ENCODE measurements at places on chromosomes 16 and 17. TPM values are rescaled to one million over a fixed set of nuclear protein-coding genes. Genes with fewer than 3 reads are reported as not detected.

- no peak for DNase-seq
Measured at GRCh38 chr16:31269541-31269940, 9.8 kb downstream of the ITGAM start.

- DNase-seq, result no peak
Measured at GRCh38 chr16:26161461-26162180, 469.9 kb downstream of the HS3ST4 start.

DNA sequence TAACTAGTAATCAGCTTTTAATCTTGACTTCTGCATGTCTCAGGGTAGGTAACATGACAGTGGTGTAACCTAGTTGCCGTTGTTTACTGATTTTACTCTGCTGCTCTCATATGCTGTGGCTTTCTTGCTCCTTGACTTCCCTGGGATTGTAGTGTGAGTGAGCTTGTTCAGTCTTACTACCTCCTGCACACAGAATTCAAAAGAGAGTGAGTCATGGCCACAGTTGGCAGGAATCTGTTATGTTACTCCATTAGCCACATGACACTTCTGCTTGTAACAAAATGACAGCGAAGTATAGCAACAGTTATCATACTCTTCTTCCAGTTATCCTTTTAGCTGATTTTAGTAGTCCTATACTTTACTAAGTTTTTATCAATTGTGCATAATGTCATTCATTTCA, 18.8 kb downstream of the TNRC6A start:
- DNase-seq, result no peak

DNA sequence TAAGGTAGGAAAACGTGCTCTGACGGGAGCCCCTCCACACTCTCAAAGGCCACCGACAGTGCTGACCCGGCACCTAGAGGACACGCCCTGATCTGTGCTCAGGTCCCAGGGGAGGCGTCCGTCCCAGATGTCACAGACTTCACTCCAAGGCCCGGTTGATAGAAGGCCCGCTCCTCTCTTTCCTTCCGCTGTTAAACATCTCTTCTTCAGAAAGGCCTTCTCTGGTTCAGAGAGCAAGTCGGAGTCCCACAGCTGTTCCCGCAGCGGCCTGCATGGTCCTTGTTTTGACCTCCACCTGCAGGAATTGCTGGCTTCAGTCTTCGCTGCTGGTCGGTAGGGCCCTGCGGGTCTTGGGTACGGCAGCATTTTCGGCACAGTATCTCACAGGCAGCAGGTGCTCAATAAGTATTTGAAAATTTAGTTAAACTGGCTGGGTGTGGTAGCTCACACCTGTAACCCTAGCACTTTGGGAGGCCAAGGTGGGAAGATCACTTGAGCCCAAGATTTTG, 88.5 kb downstream of the MRC2 start:
- DNase-seq, result no peak

DNA sequence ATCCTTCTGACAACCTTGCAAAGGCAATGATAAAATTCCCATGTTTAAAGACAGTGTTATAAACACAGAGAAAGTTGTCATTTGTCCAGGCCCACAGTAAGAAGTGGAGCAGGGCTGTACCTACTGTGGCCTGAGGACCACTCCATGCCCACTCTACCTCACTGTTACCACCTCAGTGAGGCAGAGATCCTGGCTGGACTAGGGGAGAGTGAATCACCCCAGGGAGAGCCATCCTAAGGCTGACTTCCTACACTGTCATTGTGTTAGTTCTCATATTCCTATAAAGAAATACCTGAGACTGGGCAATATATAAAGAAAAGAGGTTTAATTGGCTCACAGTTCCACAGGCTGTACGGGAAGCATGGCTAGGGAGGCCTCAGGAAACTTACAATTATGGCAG, 228.8 kb upstream of the HSBP1 start:
- no peak for DNase-seq

DNA sequence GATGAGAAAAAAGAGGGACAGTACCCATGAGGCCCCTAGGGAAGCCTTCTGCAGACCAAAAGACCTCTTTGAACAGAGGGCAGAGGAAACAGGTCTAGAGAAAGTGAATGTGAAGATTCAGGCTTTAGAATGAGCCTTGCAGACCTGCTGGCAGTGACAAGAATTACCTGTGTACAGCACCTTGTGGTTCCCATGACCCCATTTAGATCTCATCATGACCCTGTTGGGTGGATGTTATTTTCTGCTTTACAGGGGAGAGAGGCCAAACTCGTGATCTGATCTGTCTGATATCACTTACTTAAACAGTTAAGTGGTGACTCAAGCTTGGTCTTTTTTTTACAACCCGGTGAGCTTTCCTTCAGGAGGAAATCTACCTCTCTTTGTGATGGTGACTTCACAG, 81.9 kb downstream of the UTP18 start:
- no peak for DNase-seq

DNA sequence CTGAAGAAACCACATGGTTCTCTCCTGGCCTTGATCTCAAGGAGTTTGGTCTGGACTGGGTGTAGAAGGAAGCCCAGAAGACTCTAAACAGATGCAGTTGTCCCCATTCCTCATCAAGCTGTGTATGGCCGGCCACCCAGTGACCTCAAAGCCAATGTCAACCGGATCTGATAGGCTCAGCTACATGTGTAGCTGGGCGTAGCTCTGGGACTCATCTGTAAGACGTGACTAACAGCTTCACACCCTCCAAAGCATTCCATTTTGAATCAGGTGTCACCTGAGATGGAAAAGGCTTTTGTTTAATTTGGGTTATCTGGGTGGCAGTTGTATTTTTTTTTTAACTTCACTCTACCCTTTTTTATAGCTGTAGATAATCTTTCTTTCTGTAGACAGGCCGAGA, 130.4 kb downstream of the ABCC12 start:
- no peak for DNase-seq

DNA sequence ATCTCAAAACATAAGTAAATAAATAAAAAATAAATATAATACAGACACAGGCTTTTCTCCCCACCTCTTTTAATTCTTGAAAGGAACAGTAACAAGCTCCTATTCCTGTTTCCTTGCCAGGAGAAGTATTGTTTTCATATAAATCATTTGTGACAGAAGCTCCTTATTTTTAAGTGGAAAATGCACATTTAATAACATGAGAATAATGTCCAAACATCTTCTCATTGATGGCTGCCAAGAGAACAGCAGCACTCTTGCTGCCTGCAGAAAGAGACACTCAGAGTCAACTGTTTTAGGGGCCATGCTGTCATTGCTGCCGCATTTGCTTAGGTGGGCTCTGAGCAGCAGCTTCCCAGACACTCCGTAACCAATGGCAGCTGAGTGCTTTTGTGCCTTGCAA, 580.1 kb downstream of the WWOX start:
- no peak for DNase-seq

GRCh38 chr17:14724770-14725169, 423.9 kb downstream of the HS3ST3B1 start:
- DNase-seq, result no peak

DNA sequence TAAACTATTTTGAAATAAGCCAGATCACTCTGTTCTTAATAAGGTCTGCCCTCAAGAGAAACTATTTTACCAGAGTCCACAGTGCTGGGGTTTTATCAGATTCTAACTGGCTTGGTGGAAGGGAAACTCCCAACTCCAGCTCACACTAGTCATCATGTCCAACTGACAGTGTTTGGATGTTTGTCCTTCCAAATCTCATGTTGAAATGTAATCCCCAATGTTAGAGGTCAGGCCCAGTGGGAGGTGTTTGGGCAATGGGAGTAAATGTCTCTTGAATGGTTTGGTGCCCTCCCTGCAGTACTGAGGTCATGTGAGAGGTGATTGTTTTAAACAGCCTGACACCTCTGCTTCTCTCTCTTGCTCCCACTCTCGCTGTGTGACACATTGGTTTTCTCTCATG, 1301.0 kb upstream of the CDH8 start:
- no peak for DNase-seq

- no peak for DNase-seq
Measured at GRCh38 chr16:50455288-50455845, 86.6 kb upstream of the BRD7 start.

DNA sequence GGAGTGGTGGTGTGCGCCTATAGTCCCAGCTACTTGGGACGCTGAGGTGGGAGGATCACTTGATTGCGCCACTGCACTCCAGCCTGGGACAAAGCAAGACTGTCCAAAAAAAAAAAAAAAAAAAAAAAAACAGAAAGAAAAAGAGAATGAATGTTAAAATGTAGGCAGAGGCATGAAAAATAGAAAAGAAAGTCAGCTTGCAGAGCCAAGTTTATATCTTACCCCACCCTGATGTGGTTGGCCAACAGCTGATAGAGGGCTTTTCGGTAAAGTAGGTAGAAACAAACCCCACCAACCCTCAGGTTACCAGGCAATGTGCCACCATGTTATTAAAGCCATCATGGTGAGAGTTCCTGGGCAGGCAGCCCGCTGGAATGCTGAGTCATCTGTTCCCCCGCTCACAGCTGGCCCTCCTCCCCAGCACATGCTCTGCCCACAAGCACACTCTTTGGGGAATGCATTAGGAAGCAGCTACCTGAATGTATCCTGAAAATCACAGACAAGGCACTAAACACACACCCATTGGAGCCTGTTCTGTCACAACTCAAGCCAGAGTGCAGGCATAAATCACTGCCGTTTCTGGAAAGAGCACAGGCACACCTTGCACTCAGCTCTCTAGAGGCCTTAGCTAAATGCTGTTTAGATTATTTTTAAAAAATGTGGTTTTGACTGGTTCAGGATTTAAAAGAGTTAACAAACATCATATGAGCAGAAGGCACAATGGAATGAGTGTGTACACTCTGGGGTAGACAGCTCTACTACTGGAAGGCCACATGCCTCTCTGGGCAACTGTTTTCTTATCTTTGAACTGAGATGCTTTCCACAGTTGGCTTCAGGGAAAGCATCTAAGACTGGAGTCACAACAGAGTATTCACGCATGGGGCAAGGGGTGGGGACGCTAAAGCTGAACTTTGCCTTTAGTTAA, 128.5 kb downstream of the PARN start:
- DNase-seq, result no peak

GRCh38 chr17:17079336-17079735, 37.1 kb downstream of the MPRIP start:
- DNase-seq, result no peak

DNA sequence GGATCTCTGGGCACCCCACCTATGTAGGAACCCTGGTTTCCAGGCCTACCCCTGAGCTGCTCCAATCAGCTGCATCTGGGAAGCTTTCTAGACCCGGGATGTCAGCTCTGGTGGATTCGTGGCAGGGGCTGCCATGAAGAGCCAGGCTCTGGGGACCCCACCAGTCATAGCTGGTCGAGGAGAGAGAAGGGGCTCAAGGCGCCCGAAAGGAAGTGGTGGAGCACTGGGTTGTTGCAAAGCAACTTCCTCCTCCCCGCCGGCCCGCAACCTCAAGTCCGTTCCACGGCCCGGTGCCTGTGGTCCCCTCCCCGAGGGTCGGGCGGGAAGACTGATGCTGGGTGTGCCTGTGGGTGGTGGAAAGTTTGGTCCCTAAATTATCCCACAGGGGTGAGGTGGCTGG, 10.2 kb downstream of the TBKBP1 start:
- DNase-seq, result no peak

GRCh38 chr17:38889745-38890409, 20.0 kb downstream of the LASP1 start:
- DNase-seq, result no peak

- no peak for DNase-seq
Measured at GRCh38 chr16:57289391-57290257, 5.2 kb upstream of the PLLP start.

GRCh38 chr16:10206215-10206614, 24.0 kb upstream of the GRIN2A start:
- DNase-seq, result no peak

GRCh38 chr17:3712811-3713463, 10.8 kb upstream of the HASPIN start:
- DNase-seq, result no peak

DNA sequence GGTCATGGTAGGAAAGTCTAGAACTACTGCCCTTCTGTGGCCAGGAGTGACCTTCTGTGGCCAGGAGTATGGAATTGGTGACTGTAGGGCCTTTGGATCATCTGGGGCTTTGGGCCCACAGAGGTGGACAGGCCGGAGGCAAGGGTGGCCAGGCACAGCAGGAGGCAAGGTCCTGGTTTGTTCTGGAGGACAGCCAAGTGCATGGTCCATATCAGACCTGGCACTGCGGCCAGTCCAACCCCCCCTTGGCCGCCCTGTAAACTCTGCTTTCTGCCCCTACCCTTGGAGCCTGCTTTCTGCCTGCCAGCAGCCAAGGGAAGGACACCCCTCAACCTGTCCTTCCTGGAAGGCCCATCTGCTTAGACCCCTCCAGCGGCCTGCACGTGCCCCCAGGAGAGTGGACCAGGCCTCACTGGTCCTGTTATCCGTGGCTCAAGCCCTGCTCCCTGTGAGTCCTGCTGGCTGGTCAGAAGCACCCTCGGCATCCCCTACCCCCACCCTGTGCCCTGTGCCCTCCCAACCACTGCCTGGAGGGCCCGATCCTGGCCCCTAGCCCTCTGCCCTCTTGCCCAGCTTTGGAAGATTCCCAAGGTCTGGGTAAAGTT, 2.3 kb upstream of the DCXR start:
- no peak for DNase-seq

DNA sequence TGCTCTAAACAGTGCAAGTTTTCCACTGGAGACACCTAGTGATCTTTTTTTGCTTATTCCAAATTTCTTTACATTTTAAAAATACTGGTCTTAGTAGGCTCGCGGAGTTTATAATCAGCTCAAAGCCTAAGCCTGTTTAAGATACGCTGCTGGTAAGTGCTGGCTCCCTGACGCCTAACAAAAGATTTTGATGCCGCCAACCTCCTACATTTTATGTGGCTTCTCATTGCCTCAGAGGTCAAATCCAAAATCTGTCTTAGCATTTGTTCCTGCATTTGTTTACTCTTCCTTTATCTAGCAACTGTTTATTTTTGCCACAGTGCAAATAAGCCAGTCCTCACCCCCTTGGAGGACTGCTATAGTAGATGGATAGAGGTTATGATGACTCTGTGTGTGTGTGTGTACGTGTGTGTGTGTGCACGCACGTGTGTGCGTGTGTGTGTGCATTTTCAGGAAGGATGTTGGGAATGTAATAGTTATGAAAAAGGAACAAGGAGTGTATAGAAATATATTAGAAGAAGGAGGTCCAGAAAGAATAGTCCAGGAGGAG, 24.8 kb downstream of the HS3ST3B1 start:
- no peak for DNase-seq

GRCh38 chr16:75195811-75196790, 10.9 kb downstream of the CTRB2 start:
- no peak for DNase-seq

GRCh38 chr16:87252269-87252970, 64.8 kb downstream of the C16orf95 start:
- DNase-seq, result no peak

TBC1D16 gene
- polyA plus RNA-seq, result 31.5 TPM

ACE gene
- polyA plus RNA-seq, result 15.1 TPM

PRSS8 gene
- polyA plus RNA-seq, result 52.4 TPM

NRN1L gene
- not detected for polyA plus RNA-seq

OR3A3 gene
- polyA plus RNA-seq, result 0.06 TPM

INCA1 gene
- 6.0 TPM for polyA plus RNA-seq

TSPOAP1 gene
- 38.8 TPM for polyA plus RNA-seq

PITPNM3 gene
- polyA plus RNA-seq, result 8.2 TPM

CNTNAP4 gene
- 0.46 TPM for polyA plus RNA-seq

DBF4B gene
- polyA plus RNA-seq, result 8.9 TPM
